NCI-H187 (cell line): ENCODE measurements at places on chromosomes 7 and 10.

GRCh38 chr7:55533729-55534080, 38.6 kb downstream of the VOPP1 start:
- DNase-seq: no peak

DNA sequence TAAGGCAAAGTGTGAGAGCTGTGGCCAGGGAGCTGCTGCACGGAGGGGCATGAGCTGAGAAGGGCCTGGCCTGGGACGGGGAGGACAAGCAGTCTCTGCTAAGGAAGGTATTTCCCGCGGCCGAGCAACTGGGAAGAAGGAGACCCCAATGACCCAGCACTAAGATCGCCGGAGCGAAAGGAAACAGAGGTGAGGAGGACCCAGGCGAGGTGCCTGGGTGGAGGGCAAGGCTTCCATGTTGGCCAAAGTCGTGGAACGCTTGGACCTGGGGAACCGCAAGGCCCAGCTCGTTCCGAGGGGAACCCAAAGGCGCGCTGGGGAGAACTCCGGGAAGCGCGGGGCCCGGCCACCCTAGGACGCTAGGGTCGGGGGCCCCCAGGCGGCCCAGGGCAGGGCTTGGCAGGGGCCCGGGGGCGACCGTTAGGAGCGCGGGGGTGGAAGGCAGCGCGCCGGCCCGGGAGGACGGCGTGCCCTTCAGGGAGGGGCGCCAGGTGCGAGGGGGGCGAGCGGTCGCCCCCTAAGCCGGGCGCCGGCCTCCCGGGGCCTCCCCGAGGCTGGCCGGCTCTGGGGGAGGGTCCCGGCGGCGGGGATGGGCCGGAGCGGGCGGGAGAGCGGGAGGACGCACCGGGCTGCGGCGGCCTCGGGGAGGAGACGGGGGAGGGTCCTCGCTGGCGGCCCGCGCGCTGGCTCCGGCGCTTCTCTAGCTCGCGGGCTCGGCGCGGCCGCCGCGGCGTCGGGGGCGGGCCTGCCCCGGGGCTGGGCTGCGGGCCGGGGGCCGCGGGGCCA, 545 bp downstream of the GIGYF1 start:
- no peak for DNase-seq

DNA sequence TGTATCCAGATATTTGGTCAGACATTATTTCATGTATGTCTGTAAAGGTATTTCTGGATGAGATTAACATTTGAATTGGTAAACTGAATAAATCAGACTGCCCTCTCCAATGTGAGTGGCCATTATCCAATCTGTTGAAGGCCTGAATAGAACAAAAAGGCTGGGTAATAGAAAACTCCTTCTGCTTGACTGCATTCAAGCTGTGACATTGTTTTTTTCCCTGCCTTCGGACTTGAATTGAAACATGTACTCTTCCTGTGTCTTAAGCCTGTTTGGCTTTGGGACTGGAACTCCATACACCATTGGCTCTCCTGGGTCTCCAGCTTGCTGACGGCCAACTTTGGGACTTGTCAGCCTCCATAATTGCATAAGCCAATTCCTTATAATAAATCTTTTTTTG, 36.0 kb upstream of the ARHGAP21 start:
- DNase-seq: no peak

GRCh38 chr10:59677253-59677831, 32.3 kb downstream of the SLC16A9 start:
- DNase-seq: no peak

DNA sequence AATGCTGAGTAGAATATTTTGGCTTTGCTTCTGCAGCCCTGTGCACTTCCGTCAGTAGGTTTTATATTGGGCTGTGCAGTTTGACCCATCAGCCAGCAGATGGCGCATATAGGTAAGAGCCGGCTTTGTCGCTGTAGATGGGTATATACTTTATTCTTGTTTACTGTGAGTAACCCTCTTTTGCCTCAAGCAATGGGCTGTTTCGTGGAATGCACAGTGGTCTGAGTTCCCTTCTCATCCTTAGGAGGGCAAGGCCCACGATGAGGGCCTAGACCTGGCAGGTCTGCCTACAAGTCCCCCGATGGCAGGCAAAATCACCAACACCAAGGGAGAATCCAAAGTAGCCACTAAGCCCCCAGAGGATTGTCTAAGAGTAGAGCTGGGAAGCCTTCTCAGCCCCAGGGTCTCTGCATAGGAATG, 1002.9 kb upstream of the KCND2 start:
- no peak for DNase-seq

GRCh38 chr10:101293007-101293723, 60.8 kb upstream of the BTRC start:
- DNase-seq: no peak

- DNase-seq: no peak
These were observed 15.2 kb downstream of the SOSTDC1 start for GRCh38 chr7:16450366-16450765.

- DNase-seq: no peak
These were observed 112.8 kb downstream of the LARP4B start for GRCh38 chr10:818526-819220.

DNA sequence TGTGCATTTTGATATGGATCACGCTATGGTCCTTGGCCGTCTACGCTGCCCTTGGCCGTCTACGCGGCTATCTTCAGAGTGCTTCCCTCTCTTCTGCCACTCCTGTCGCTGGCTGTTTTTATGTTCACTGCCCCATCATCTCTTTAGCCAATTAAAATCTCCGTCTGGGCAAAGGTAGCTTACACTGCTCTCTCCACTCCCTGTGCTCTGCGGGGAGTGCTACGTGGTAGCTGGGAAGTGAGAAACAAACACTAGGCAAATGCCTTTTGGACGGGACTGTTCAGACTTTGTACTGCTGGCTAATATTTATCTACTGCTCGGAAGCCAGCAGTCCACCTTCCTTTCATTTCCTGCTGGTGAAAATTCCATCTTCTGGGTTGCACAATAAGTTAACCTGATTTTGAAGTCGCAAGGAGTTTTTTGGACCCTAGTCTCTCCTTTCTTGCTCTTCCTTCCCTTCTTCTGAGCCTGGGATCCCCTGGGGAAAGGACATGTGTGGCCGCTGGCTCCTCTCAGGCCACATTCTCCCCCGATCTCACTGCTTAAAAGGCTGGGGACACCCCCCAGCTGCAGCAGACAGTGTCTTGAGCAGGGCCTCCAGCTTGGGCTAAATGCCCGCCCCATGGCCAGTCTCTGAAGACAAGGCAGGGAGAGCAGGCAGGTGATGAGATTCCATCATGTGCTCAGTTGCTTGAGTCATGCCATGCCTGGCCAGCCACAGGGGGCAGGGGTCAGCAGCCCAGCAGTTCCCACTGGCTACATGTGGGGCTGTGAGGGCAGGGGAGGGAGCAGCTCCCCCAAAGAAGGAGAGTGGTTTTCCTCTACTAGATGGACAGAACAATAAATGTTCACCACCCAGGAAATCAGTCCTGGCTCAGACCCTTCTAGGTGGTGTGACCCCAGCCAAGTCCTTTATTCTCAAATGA, 25.5 kb upstream of the RBM33 start:
- no peak for DNase-seq

- no peak for DNase-seq
These were observed 27.8 kb downstream of the RNLS start for GRCh38 chr10:88555190-88555908.

DNA sequence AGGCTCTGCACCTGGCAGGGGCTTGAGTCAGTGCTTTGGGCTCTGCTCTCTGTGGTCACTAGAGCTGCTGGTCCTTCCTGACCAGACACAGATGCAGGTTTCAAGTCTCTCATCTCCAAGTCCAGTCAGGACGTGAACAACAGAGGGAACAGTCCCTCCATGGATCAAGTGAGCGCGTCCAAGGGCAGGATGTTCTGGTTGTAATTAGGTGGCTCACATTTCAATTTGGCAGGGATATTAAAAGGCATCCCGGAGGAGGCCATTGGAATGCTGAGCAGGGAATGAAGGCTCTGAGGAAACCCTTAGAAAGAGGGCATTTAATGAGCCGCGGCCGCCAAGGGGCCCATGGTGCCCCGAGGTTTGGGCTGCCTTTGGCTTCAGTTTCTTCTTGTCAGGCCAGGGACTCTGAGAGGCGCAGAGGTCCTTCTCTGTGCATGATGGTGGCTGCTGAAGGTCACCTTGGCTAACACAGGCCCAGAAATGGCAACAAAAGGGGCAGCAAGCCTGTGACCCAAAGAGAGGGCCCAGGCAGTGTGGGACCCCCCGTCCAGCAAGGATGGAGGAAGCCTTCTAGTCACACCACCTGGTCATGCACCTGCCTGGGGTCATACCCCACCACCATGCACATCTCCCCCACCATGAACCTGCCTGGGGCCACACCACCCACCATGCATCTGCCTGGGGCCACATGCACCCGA, 30.7 kb upstream of the INPP5A start:
- no peak for DNase-seq

DNA sequence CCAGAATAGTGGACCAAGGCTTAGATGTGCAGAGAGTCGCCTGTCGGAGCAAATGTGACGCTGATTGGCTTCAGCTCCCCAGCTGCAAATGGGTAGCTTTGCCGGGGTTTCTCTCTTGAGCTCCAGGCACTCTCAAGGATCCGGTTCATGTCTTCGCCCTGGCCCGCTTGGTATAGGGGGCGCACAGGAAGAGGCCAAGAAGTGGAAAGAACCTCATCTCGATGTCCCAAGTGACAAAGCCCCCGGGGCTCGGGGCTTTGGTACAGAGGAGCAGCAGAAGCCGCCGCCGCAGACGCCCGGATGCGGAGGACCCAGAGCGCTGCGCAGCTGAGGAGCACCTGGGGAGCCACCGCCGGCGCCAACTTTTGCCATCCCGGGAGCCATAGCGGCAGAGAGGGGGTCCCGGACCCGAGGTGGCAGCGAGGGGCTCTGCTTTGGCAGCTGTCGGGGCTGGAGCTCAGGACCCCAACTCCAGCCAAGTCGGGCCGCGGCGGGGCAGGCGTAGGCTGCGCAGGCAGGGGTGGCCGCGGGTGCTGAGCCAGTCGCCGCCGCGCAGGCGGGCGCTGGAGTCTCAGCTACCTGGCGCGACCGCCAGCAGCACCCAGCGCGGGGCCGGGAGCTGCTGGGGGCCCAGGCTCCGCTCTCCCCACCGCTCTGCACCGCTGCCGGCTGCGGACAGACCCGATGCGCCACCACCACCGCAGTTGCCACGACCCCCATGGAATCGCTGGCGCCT, 466.6 kb downstream of the XPNPEP1 start:
- no peak for DNase-seq

DNA sequence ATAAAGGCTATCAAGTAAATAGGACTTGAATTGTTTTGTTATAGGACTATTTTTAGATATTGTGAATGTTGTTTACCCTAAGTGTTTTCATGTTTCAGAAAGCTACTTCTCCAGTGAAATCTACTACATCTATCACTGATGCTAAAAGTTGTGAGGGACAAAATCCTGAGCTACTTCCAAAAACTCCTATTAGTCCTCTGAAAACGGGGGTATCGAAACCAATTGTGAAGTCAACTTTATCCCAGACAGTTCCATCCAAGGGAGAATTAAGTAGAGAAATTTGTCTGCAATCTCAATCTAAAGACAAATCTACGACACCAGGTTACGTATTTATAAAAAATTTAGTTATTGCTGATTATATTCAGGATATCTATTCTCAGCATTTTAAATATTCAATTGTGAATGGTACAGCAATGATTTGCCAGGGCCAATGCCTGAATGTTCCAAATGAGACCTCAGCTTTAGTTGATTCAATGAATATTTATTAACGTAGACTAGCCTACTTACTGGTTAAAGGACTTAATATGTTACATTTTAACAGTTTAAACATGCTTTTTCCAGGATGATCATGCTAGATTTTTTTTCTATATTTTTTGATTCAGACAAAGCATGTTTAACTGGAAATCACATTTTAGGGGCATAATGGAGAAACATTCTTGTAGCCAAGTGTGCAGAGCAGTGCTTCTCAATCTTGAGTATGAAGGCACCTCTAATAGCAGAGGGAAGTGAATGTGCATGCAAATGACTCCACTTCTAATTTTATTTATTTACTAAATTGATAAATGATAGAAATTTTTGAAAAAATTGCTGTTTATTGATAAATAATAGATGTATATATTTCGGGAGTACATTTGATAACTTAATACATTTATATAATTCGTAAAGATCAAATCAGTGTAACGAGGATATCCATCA, 18.2 kb downstream of the ANLN start:
- DNase-seq: no peak

DNA sequence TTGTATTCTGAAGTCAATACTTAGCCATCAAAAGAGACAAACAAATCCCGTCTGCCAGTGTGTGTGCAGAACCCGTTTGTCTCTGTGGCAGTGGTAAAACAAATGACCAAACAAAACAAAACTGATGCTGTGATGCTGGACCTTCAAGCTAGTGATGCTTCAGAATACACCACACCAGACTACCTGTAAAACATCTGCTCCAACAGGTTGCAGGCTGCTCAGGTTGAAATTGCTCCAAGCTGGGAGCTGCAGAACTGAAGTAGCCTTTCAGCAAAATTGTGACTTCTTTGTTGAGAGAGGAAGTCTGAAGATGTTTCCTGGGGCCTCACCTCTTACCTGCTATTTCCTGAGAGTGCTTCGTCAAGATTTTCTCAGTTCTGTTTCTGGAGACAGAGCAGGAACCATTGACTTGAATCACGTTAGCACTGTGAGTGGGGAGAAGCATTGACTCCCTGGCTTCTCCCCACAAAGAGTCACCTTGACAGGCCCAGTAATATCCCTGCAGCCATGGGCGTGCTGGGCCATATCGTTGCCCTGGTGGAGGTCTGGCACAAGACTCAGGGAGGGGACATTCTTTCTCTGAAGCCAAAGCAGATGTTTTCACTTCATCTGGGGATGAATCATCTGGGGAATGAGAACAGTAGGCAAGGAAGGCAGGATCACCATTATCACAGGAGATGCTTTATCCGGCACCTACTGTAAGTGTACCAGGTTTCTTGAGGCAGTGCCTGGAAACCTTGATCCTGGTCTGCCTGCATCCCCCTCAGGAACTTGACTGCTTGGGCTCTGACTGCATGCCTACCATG, 80.2 kb downstream of the RBM20 start:
- DNase-seq: no peak

GRCh38 chr7:123492485-123492884, 41.9 kb downstream of the IQUB start:
- no peak for DNase-seq

DNA sequence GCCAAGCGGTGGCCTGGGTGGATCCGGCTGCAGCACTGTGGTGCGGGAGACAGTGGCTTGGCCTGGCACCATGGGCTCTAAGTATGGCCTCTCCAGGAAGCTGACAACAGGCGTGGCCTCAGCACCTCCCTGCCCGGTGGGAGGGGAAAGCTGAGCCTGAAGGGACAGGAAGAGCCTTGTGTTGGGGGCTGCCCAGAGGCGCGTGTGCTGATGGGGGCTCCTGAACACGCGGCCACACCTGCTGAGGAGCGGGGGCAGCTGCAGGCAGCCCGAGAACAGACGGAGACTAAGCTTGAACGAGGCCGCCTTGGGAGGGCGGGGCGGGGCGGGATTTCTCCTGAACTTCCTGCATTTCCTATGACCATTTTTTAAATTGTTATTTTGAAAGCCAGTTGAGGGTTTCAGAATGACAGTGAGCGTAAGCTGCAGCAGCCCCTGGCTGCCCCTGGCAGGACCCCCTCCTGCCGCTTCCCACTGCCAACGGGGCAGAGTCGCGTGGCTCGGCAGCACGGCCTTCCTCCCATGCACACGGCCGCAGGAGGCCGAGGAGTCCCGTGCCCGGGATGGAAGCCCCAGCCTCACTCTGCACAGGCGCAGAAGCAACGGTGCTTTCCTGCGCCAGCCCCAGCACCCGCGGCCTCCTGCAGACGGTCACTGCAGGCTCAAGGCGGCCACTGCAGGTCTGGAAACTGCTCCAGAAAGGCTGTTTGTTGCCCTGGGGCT, 43.2 kb downstream of the DPYSL4 start:
- DNase-seq: no peak
